ENCODE measurements at places on chromosomes 3 and 15.

- no peak overlapping the region for H3K4me3 ChIP-seq
- peaks cover 76% of the 10 kb centered on the region for H3K4me1 ChIP-seq
- H3K27me3 ChIP-seq = no peaks in the 10 kb centered on the region
- H3K36me3 ChIP-seq = peaks cover 14% of the 10 kb centered on the region
Measured at GRCh38 chr15:74428970-74429780, 4.6 kb downstream of the SEMA7A start.

DNA sequence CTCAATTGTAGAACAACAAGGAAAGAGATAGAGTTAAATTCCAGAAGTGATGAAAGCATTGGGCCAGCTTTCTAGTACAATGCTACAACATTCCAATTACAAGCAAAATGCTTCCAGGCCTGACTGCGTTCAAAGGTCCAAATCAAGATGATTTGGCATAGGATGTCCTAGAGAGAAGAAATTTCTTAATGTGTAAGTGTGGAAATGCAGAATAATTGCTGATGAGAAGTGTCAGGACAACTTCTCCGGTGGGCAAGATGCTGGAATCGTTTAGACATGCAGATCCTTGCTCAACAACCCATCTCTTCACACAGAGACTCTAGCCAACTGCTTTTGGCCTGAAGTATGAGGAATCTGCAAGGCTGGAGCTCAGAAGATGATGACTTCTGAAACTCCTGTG is 71.1 kb upstream of the PDZRN3 start:
- H3K4me1 ChIP-seq = no peaks in the 10 kb centered on the region
- no peaks in the 10 kb centered on the region for H3K36me3 ChIP-seq
- DNase-seq = no peak
- no peaks in the 10 kb centered on the region for H3K27me3 ChIP-seq
- H3K27ac ChIP-seq = no peak overlapping the region

DNA sequence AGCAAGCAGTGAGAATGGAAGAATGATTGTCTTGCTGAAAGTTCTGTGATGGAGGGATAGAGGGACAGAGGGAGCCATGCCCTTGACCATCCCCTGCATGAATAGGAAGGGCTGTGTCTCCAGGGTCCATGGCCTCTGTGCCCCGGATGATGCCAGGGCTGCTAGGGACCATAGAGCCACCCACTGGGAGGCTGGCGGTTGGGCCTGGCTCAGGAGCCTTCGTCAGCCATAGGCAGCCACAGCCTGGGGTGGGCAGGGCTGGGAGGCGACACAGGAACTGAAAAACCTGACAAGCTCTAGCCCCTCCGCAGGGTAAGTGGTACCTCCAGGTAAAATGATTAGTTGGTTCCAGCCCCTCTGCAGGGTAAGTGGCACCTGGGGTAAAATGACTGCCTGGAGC is 19.1 kb upstream of the LAMP3 start:
- peaks cover 21% of the 10 kb centered on the region for H3K27me3 ChIP-seq
- H3K36me3 ChIP-seq = no peaks in the 10 kb centered on the region
- H3K27ac ChIP-seq = no peak overlapping the region

GRCh38 chr3:196962930-196963630 is 5.6 kb downstream of the PIGZ start:
- H3K27ac ChIP-seq = no peak overlapping the region
- peaks cover 9% of the 10 kb centered on the region for H3K27me3 ChIP-seq
- H3K36me3 ChIP-seq = peaks cover 10% of the 10 kb centered on the region

- H3K36me3 ChIP-seq = peaks cover 3% of the 10 kb centered on the region
- no peaks in the 10 kb centered on the region for H3K4me1 ChIP-seq
- H3K27ac ChIP-seq = no peak overlapping the region
Measured at GRCh38 chr3:105555206-105555605, 188.5 kb downstream of the ALCAM start.

DNA sequence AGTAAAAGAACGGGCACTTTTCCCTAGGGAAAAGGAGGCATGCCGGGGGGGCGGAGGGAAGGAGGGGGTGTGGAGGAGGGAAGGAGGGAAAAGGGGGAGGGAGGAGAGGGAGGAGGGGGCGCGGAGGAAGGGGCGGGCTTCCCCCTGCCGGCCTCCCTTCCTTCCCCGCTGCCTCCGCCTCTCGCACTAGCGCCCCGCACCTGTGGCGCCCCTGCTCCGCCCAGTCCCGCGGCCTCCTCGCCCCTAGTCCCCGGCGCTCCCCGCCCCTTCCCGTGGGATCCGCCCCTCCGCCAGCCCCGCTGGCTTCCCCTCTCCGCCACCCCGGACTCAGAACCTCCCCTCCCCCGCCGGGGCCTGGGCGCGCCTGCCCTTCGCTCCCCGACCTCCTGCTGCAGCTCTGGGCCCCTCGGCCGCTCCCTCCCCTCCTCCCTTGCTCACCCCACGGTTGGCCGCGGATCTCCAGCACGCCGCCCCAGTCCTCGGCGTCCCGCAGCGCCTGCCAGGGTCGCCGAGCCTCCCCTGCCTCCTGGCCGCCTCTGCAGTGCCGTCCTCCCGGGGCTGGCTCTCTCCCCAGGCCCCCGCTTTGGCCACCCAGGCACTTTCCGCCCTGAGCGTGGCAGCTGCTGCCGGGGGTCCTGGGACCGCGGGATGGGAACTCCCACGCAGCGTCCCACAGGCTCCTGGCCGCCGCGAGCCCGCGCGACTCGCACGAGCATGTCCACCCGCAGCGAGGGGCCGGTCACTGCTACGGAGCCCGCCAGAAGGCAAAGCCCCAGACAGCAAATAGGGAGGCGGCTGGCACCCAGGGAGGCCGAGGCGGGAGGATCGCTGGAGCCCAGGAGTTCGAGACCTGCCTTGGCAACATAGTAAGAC is 147.4 kb downstream of the TJP1 start:
- H3K4me1 ChIP-seq = no peaks in the 10 kb centered on the region
- no peaks in the 10 kb centered on the region for H3K36me3 ChIP-seq
- DNase-seq = no peak
- H3K27ac ChIP-seq = no peak overlapping the region

- no peak for DNase-seq
- no peak overlapping the region for H3K27ac ChIP-seq
- peaks cover 5% of the 10 kb centered on the region for H3K36me3 ChIP-seq
- no peak overlapping the region for H3K4me3 ChIP-seq
- H3K4me1 ChIP-seq = no peaks in the 10 kb centered on the region
- H3K27me3 ChIP-seq = no peaks in the 10 kb centered on the region
Measured at GRCh38 chr15:94445566-94446160, 214.3 kb downstream of the MCTP2 start.

DNA sequence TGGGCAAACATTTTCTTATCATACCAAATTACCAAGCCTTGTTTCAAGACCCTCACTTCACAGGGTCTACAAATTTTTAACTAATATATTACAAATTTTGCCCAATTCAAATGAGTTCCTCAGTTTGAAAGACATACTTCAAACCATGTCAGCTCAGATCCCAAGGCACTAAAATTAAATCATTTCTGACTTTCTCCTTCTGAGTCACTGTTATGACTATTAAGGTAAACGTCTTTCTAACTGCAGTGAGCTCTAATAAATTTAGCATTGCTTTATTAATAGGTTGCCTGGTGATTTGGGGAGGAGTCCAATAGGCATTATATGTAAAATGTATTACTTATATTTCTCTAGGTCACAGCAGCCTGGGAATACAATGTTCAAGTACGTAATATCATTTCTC is 158.2 kb upstream of the ARHGEF26 start:
- DNase-seq = no peak
- H3K4me3 ChIP-seq = no peak overlapping the region
- H3K27me3 ChIP-seq = peaks cover 2% of the 10 kb centered on the region
- H3K36me3 ChIP-seq = no peaks in the 10 kb centered on the region

GRCh38 chr15:77097248-77097721 is 26.4 kb upstream of the TSPAN3 start:
- H3K4me3 ChIP-seq = no peak overlapping the region
- peaks cover 7% of the 10 kb centered on the region for H3K4me1 ChIP-seq
- no peak overlapping the region for H3K27ac ChIP-seq
- peaks cover 6% of the 10 kb centered on the region for H3K27me3 ChIP-seq
- peak; percentile 13 for DNase-seq

- H3K4me1 ChIP-seq = peaks cover 28% of the 10 kb centered on the region
- H3K36me3 ChIP-seq = peaks cover 43% of the 10 kb centered on the region
- no peaks in the 10 kb centered on the region for H3K27me3 ChIP-seq
- H3K27ac ChIP-seq = peak overlapping the region; percentile 98
- DNase-seq = peak; percentile 38
Measured at GRCh38 chr3:49724586-49724985, 835 bp upstream of the GMPPB start.

DNA sequence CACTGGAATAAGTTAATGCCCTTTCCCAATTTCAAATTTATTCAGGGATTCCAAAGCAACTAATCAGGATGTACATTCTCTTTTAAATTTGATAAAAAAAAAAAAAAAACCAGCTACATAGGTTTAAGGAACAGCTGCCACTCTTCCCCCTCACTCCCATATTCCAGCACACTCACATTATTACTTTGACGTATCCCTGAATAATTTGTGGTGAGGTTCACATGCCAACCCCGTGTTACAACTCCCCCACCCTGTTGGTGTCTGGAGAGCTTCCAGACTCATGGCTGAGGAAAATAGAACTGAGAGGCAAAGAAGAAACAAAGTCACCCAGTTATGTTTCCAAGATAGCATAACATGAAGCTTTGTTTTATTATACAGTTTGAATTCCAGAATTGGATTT is 300.5 kb upstream of the MME start:
- DNase-seq = no peak
- H3K36me3 ChIP-seq = no peaks in the 10 kb centered on the region
- no peak overlapping the region for H3K27ac ChIP-seq
- no peaks in the 10 kb centered on the region for H3K27me3 ChIP-seq
- H3K4me1 ChIP-seq = no peaks in the 10 kb centered on the region

GRCh38 chr15:56272454-56272853 is 28.8 kb upstream of the RFX7 start:
- H3K4me1 ChIP-seq = no peaks in the 10 kb centered on the region
- no peaks in the 10 kb centered on the region for H3K36me3 ChIP-seq
- no peak overlapping the region for H3K4me3 ChIP-seq
- no peaks in the 10 kb centered on the region for H3K27me3 ChIP-seq

DNA sequence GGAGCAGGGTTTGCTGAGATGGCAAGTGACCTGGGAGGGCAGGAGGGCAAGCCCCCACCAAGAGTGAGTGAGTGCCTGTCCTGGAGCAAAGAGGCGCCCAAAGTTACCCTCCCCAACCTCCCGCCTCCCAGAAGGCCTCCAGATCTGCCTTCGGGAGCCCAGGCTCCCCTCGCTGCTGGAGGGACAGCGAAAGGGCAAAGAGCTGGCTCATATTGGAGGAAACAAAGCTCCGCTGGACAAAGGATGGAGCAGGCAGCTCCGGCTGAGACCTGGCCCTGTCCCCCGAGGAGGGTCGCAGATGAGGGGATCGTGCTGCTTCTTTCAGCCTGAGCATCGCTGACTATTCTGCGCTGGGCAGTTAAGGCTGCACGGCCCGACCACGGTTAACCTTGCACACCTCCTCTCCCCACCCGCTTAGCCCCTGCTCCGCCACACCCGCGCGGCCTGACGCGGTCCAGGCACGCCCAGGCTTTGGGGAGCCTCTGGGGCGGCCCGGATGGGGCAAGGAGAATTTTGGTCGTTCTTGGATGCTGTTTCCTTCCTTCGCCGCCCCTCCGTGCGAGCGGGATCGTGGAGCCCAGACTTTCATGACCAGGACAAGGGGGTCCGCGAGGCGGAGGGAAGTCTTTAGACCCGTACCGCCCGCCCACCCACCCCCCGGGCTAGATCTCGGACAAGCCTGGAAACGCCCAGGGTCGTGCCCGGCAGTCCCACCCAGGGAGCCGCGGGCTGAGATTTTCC is 651 bp downstream of the PLCD1 start:
- peaks cover 37% of the 10 kb centered on the region for H3K27me3 ChIP-seq
- H3K4me1 ChIP-seq = peaks cover 23% of the 10 kb centered on the region
- H3K4me3 ChIP-seq = peak overlapping the region; percentile 19
- no peak for DNase-seq

- H3K4me1 ChIP-seq = no peaks in the 10 kb centered on the region
- DNase-seq = no peak
- peaks cover 3% of the 10 kb centered on the region for H3K27me3 ChIP-seq
Measured at GRCh38 chr3:159236321-159236720, 434.5 kb downstream of the MFSD1 start.

GRCh38 chr3:56742887-56743286 is 58.9 kb downstream of the ARHGEF3 start:
- H3K27me3 ChIP-seq = no peaks in the 10 kb centered on the region
- peak overlapping the region; percentile 57 for H3K27ac ChIP-seq
- H3K4me1 ChIP-seq = peaks cover 35% of the 10 kb centered on the region
- H3K4me3 ChIP-seq = no peak overlapping the region

- peaks cover 29% of the 10 kb centered on the region for H3K4me1 ChIP-seq
- H3K27ac ChIP-seq = peak overlapping the region; percentile 93
- DNase-seq = no peak
- H3K4me3 ChIP-seq = peak overlapping the region; percentile 91
- H3K36me3 ChIP-seq = peaks cover 32% of the 10 kb centered on the region
Measured at GRCh38 chr3:158671821-158672214, 630 bp downstream of the LXN start.

- H3K4me3 ChIP-seq = no peak within 1 kb of the TSS
- no peak for DNase-seq
- no peaks in the 10 kb centered on the region for H3K36me3 ChIP-seq
- H3K27me3 ChIP-seq = no peaks in the 10 kb centered on the region
Measured at GRCh38 chr3:109316162-109316730, at the start of gene DPPA2. Gene DPPA2, minus strand, starts transcription at chr3:109316517. Its CDS starts 1,975 bp downstream, at chr3:109314542.

- no peak overlapping the region for H3K27ac ChIP-seq
- H3K4me1 ChIP-seq = peaks cover 25% of the 10 kb centered on the region
- H3K27me3 ChIP-seq = no peaks in the 10 kb centered on the region
- H3K4me3 ChIP-seq = peak overlapping the region; percentile 25
- DNase-seq = no peak
Measured at GRCh38 chr3:49171775-49172500, 540 bp downstream of the KLHDC8B start.

DNA sequence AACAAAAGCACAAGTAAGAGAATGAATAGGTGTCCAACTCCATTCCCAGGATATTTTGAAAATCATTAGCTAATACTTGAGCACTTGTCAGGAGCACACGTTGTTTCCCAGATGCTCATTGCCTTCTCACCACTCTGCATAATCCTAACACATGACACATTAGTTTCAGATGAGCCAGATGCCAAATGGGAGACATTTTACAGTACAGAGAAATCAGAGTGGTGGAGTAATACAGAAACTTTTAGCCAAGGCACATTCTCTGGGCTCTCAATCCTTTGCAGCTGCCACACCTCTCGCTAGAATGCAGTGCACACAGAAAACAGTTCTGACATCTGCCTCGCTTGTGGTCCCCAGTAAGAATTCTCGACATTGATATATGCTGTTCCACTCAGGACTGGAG is 76.6 kb downstream of the P3H2 start:
- no peak overlapping the region for H3K27ac ChIP-seq
- peaks cover 6% of the 10 kb centered on the region for H3K27me3 ChIP-seq
- no peak overlapping the region for H3K4me3 ChIP-seq
- no peak for DNase-seq
- H3K36me3 ChIP-seq = no peaks in the 10 kb centered on the region

- no peaks in the 10 kb centered on the region for H3K36me3 ChIP-seq
- peaks cover 12% of the 10 kb centered on the region for H3K27me3 ChIP-seq
- no peak overlapping the region for H3K27ac ChIP-seq
- no peak for DNase-seq
Measured at GRCh38 chr15:63104727-63105126, 16.9 kb upstream of the LACTB start.

GRCh38 chr3:87288446-87288845 is 12.1 kb upstream of the POU1F1 start:
- H3K27ac ChIP-seq = no peak overlapping the region
- H3K36me3 ChIP-seq = no peaks in the 10 kb centered on the region
- no peaks in the 10 kb centered on the region for H3K4me1 ChIP-seq
- H3K27me3 ChIP-seq = peaks cover 4% of the 10 kb centered on the region

Measured in activated CD8-positive, alpha-beta T cell treated with anti-CD3 and anti-CD28 coated beads, Interleukin-2, amount 10 ng/mL, durations not matched to agents 7 days and 5 days (primary cell).